ENCODE measurements at places on chromosomes 7 and 10.

DNA sequence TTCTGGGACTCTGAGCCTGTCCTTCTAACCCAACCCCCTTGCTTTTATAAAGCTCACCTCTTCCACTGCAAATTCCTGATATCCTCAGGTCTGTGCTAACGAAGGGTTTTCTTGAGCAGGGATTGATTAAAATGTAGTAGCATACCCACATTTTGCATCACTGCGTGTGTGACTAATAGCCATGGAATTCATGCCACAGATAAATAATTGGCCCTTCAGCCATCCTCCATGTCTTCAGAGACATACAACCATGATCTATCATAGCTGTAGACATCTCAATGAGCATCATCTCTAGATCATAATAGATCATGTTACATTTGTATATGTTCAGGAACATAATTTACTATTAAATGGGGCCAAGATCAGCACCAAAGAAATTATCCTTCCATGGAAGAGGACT is 990.3 kb downstream of the KCNMA1 start:
- DNase-seq, result no peak

DNA sequence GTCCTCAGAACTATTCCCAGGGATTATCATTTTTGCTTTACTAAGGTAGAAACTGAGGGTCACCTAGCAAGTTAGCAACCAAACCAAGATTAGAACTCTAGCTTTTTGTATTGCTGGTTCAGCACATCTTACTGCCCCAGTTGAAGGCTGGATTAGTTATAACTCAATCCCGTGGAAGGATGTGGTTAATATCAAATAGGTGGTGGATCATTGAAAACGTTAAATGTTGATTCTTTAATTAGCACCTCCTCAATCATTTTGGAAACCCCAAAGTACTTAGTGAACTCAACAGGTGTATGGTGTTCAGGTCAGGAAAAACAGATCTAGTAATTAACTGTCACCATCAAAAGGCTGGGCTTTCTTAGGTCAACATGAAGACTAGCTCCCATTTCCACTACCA is 152.4 kb downstream of the ARID5B start:
- DNase-seq, result no peak

DNA sequence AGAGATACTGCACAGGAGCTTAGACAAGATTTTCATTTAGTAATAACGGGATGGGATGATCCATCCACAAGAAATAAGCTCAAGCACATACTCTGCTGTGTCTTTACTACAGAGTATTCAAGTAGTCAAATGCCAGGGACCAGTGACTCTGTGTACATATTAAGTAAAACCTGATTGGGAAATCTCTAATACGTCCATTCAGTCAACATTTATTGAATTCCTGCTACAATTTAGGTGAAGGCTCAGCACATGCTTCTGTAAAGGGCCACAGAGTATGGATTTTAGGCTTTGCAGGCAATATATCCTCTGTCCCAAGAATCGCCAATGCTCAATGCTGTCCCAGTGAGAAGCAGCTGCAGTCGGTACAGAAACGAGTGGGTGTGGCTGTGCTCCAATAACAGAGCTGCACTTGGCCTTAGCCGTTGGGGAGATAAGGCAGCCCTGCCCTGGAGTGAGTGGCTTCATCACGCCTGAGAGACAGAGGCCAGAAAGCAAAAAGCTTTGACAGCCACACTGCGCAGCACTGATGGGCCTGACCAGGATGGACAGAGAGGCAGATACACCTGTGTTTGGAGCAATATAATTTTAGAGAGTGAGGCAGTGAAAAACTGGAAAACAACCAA is 186.8 kb downstream of the PARD3 start:
- no peak for DNase-seq

GRCh38 chr7:49376817-49377375 is 396.5 kb upstream of the VWC2 start:
- no peak for DNase-seq

- no peak for DNase-seq
Measured at GRCh38 chr7:69603351-69603750, 5.1 kb downstream of the AUTS2 start.

DNA sequence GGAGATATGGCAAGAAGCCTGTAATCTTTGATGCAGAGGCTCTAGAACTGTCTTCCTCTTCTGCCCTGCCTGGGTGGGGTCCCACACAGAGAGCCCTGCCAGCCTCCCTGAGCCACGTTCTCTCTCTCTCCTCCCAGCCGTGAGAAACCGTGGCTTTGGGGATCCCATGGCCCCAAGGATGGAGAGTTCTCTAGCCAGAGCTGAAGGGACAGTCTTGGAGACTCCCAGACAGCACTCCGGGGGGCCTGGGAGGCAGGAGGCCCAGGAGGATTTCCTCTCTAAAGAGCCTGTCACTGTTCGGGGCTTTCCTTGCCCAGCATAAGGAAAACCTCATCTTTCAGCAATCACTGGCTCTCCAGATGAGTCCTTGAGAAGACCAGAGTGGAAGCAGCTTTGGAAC is 227.1 kb downstream of the ARHGAP12 start:
- no peak for DNase-seq

DNA sequence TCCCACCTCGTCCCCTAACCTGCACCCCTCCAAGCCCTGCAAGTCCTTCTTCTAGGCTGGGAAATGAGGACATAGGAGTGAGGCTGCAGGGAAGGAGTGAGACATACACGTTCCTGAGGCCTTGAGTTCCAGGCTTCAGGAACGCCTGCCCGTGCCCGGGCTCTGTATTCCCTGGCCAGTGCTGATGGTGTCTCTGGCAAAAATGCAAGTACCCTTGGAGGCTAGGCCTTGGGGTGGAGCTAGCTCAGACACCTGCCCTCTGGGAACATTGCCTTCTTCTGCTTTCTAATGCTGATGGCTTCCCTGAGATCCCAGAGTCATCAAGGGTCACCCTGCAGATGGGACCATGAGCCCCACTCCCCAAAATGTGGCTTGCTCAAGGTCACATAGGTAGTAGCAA is 76.0 kb downstream of the GRK5 start:
- no peak for DNase-seq

DNA sequence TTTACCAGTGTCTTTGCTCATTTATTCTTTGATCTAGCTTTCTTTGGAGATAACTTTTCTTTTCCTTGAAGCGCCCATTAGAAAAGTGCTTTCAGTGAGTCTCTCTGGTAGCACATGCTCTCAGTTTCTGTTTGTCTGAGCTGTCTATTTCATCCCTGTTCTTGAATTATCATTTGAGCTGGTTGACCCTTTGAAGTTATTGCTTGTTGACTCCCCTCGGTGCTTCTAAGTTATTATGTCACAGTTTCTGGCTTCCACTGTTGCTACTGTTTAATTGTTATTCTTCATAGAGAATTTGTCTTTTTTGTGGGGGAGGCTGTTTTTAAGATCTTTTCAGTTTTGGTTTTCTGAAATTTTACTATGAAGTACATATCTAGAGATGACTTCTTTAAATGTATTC is 11.4 kb upstream of the PRF1 start:
- DNase-seq, result no peak

- DNase-seq, result no peak
Measured at GRCh38 chr7:75591467-75592255, 99.5 kb downstream of the SPDYE5 start.

GRCh38 chr10:97279121-97279815 is 13.2 kb downstream of the ARHGAP19 start:
- DNase-seq, result no peak

DNA sequence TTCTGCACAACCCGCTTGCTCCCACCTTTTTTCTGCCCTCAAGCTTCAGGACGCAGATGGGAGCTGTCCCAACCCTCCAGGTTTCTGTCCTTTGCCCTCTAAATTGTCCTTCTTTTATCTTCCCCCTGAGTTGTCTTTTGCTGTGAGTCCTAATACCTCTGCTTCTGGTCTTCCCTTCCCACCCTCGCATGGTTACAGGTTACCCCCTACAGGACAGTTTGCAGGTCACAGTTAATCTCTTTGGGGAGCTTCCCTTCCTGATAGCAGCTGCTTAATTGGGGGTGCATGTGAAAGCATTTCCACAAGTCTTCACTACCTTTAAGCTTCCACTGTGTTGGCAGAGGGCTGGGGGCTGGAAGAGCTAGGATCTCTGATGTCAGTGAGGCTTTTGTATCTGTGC is 121.5 kb upstream of the CXCL12 start:
- DNase-seq, result no peak

- DNase-seq, result no peak
Measured at GRCh38 chr7:128221929-128222403, 19.1 kb upstream of the LEP start.
